ENCODE measurements at places on chromosomes 1 and 21. TPM values are rescaled to one million over a fixed set of nuclear protein-coding genes. Genes with fewer than 3 reads are reported as not detected.

Gene SAMSN1
- 77.5 TPM for total RNA-seq

Gene PLEKHG5
- 3.6 TPM for total RNA-seq

Gene KRTAP12-2
- not detected for total RNA-seq

Gene SLC45A1
- 0.25 TPM for total RNA-seq

Gene CFHR5
- total RNA-seq: not detected

Gene PLCH2
- total RNA-seq: 23.7 TPM

Gene GAS5
- 488 TPM for total RNA-seq

Measured in activated naive CD4-positive, alpha-beta T cell treated with anti-CD3 and anti-CD28 coated beads, Interleukin-2, amount 10 ng/mL, durations not matched to agents 5 hours and 36 hours (primary cell).